ENCODE measurements at places on chromosomes 12 and 14. TPM values are rescaled to one million over a fixed set of nuclear protein-coding genes. Genes with fewer than 3 reads are reported as not detected.

SMCO3 gene
- not detected for total RNA-seq

OR4K5 gene
- not detected for total RNA-seq

KCNC2 gene
- not detected for total RNA-seq

HOXC6 gene
- total RNA-seq: 5.5 TPM

ZNF385A gene
- total RNA-seq: 8.8 TPM

MANSC4 gene
- not detected for total RNA-seq

TPH2 gene
- not detected for total RNA-seq

NUAK1 gene
- total RNA-seq: 38.6 TPM

KRT76 gene
- total RNA-seq: not detected

DCP1B gene
- 12.9 TPM for total RNA-seq

GSG1 gene
- total RNA-seq: not detected

ASCL1 gene
- total RNA-seq: not detected

CD9 gene
- 48.6 TPM for total RNA-seq

EIF5 gene
- 144 TPM for total RNA-seq

GALNT6 gene
- 1.1 TPM for total RNA-seq

TEX52 gene
- not detected for total RNA-seq

TBX5 gene
- 2.0 TPM for total RNA-seq

GARIN6 gene
- not detected for total RNA-seq

KRT6B gene
- total RNA-seq: not detected

BEGAIN gene
- total RNA-seq: 0.51 TPM

KRT85 gene
- total RNA-seq: not detected

B4GALNT1 gene
- total RNA-seq: 0.33 TPM

SYNDIG1L gene
- 0.88 TPM for total RNA-seq

KRT3 gene
- not detected for total RNA-seq

CCDC197 gene
- not detected for total RNA-seq

MYL6B gene
- total RNA-seq: 34.4 TPM

MSRB3 gene
- 29.1 TPM for total RNA-seq

LARP4 gene
- 32.1 TPM for total RNA-seq

KRT7 gene
- 4.0 TPM for total RNA-seq

MYH6 gene
- not detected for total RNA-seq

SYNE2 gene
- 136 TPM for total RNA-seq

COX8C gene
- not detected for total RNA-seq

GPD1 gene
- total RNA-seq: 4,641 TPM

CEBPE gene
- not detected for total RNA-seq

PIANP gene
- not detected for total RNA-seq

OSBPL8 gene
- total RNA-seq: 88.7 TPM

P2RX7 gene
- 3.4 TPM for total RNA-seq

KERA gene
- not detected for total RNA-seq

RGS6 gene
- 32.0 TPM for total RNA-seq

All from subcutaneous adipose tissue (tissue), 4 donors.